ENCODE measurements at places on chromosomes 1 and 21.

- no peak for DNase-seq
Observed at GRCh38 chr1:38744452-38745350, 114.9 kb downstream of the RRAGC start.

DNA sequence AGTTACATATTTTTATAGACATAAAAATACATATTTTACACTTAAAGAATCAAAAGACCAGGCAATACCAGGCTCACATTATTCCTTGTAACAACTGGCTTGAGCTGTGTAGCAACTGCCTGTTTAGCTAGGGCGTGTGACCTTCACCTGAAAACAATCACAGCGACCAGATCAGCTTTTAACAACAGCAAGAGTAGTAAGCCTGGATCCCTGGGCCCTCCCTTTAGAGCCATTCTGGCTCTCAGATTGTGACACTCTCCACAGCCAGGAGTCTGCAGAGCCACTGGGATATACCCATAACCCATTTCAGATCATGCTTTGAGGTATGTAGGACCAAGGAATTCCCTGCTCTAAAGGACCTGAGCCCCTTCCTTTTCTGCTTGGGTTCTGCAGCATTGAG is 29.4 kb upstream of the GNG4 start:
- no peak for DNase-seq

DNA sequence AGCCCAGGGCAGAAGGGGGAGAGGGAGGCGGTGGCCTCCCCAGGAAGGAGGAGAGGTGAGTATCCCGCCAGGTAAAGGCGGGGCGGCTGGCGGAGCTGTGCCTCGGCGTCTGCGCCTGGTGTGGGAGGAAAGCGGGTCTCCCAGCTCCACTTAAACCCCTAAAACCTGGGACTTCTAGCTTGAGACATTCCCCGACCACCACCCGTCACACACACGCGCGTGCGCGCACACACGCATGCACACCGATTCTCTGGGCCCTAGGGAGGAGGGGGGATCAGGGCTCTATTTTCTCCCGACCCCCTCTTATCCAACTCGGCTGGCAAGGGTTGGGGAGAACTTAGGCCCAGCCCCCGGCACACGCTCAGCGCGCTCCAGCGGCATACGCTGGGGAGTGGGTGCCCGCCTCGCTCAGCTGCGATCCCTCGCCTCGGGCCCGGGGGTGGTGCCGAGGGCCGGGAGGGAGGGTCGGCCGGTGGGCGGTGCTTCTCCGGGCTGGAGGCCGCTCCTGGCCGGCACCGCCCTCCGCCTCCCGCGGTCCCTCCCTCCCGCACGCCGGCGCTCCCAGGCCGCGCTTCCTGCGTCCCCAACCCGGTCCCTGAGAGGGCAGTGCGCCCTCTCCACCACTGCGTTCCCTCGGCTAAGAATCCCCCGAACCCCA is at the start of gene TMEM51:
TMEM51 (plus strand) TSS at position 564 of the 658 bp plus-strand sequence. CDS start 61,341 bp downstream, outside the sequence.
- DNase-seq = no peak

DNA sequence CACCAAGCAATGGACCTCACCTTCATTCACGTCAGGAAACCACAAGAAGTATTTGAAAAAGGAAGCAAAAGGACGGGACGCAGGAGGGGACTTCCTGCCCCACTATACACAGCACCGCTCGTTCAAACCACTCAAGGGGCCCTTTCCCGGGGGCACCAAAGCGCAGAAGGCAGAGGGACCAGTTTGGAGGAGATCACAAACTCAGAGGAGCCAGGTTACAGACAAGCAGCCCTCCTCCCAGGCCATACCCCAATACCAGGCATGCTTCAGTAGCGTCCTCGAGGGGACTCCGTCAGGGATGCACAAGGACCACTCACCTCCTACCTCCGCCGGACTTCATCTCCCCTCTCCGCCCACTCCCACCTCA is 685 bp downstream of the CRTC2 start:
- no peak for DNase-seq

DNA sequence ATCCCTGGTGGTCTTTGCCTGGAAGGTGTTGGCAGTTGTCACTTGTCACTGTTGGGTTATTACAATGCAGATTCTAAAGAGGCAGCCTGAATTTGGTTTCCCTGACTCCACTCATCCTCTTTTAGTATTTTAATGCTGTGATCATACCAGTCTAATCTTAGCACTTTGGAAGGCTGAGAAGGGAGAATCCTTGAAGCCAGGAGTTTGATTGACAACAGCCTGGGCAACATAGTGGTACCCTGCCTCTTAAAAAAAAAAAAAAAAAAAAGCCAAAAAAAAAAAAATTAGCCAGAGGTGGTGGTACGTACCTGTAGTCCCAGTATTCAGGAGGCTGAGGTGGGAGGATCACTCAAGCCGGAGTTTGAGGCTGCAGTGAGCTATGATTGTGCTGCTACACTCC is 7.7 kb downstream of the GIPC2 start:
- no peak for DNase-seq

DNA sequence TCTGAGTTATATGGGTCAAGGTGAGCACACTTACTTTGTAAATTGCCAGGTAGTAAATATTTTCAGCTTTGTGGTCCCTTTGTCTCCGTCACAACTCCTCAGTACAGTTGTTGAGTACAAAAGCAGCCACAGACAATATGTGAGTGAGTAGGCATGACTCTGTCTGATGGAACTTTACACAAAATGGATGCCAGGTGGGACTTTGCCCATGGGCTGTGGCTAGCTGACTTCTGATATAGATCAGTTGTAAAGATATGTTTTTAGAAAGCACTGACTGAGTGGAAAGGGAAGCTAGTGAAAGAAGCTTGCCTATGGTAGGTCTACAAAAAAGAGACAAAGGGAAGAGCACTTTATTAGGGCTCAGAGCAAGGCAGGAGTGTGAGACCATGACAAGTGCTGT is 23.1 kb upstream of the IGSF5 start:
- no peak for DNase-seq

DNA sequence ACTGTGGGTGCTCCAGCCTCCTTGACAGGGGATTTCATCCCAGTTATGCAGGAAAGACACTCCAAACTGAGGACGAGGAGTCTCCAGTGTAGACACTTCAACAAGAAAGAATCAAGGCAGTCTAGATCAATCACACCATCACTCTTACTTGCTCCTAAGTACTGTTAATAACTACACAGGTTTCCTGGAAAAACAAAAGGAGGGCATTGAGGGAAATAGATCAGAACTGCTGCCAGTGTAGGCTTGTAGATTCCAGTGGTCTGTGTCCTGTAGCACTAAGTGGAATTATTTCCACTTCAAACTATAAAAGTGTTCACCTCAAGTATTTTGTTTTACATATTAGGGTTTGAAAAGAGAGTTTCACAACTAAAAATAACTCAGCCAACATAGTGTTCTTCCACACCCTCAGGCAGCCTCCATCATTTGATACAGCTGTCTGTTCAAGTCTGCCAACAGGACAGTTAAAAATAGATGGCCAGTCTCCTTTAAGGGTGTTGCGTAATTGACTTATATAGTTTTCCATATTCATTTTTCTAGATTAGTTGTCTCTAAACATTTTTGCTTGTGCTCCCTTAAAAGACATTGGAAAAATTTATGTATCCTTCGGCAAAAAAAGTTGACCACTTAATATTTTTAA is 32.0 kb upstream of the AGL start:
- DNase-seq = no peak

DNA sequence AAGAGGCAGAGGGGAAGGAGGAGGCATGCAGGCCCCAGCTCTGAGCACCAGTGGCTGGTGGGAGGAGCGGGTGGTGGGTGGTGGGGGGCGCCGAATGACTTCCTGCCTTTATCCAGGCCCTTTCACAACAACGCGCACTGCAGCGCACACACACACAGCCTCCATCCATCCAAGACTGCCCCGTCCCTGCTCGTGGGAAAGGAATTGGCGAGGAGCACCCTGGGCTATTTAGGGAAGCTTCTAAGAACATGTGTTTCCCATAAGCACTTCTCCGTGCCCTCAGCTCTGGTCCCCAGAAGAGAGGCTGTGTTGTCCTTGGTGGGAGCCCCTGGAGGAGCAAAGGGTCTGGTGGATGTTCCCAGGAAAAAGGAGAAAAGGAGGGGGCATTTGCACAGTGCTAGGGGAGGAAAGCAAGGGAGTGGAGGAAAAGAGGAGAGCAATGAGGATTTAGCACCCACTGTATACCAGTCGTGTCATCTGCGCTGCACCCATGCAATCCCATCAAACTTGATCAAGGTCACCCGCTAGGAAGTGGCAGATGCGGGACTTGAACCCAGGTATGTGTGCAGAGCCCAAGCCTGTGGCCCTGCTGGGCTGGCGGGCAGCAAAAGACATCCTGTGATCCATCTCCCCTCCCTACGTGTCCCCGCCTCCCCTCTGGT is 28.1 kb downstream of the EPHA2 start:
- no peak for DNase-seq

DNA sequence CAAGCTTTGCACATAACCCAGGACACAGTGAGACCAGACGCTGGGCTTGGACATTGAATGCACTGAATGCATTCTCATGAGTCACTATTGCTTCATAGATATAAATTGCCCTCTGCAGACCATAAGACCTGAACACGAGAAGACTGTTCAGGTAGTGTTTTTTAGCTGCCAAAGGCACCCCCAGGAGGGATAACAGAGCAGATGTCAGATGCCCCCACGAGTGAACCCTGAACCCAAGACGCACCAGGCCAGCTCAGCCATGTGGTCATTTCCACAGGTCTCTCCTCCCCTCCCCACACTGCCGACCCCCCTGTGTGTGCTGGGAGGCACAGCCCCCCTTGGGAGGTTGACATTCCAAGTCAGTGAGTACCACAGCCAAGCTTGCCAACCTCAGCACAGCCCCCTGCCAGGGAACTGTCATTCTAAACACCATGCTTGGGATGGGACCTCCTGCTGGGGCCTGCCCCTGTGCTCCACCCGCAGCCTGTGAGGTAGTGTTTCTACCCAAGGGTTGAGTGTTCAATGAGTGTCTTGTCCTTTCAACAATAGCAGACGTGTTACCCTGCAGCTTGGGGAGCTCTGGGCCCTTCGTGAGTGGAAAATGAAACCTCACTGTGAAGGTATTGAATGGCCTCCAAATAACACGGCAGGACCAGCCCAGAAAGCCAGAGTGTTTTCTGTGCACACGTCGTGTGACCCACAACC is 68.2 kb downstream of the PSMG1 start:
- no peak for DNase-seq

- no peak for DNase-seq
Observed at GRCh38 chr1:155175927-155176371, 2.3 kb downstream of the TRIM46 start.

DNA sequence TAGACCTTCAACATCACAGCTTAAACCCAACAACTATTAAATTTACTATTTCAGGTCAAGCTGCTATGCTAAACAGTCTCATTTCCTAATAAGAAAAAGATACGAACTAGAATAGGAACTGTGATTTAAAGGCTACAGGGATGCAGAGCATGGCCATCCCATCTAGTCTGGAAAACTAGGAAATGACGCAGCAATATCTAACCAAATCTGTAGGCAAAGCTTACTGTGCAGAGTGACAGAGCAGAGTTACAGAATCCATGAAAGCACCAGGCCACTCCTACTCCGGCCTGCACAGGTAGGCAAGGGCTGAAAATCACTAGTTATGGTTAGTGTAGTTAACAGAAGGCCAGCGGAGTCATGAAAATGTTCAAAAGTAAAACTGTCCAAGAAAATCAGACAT is 2.1 kb downstream of the HLCS start:
- DNase-seq = no peak

GRCh38 chr1:52139817-52140540 is 1.9 kb upstream of the ZFYVE9 start:
- DNase-seq = no peak

DNA sequence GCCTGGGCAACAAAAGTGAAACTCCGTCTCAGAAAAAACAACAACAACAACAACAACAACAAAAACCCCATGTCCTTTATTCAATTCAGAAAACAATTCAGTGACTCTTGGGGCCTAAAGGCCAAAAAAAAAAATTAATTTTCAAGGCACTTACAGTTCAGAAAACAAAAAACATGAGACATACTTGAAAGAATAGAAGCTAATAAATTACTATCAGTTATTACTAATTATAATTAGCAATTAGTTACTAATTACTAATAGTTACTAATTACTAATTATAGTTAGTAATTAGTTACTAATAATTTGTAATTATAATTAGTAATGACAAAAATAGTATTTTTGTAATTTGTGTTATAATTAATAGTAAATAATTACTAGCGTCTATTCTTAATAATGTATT is 56.8 kb upstream of the MPC2 start:
- DNase-seq = no peak

- DNase-seq = no peak
Observed at GRCh38 chr1:100361511-100362089, 9.3 kb downstream of the CDC14A start.

DNA sequence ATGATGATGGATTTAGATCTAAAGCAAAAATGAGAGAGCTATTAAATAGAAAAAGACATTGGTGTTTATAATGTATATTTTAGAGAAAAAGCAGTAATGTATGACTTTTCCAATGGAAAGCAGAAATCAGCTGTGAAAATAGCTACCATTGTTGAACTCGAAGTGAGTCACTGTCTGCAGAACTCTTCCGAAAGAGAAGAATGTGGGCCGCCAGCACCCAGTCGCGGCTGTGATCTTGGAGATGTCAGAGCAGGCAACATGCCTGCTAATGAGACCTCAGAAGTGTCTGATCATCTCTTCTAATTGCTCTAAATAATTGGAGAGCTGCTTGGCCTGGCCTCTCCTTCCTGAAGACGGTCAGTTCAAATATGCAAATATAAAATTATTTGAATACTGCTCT is 333.6 kb upstream of the RUNX1 start:
- no peak for DNase-seq

DNA sequence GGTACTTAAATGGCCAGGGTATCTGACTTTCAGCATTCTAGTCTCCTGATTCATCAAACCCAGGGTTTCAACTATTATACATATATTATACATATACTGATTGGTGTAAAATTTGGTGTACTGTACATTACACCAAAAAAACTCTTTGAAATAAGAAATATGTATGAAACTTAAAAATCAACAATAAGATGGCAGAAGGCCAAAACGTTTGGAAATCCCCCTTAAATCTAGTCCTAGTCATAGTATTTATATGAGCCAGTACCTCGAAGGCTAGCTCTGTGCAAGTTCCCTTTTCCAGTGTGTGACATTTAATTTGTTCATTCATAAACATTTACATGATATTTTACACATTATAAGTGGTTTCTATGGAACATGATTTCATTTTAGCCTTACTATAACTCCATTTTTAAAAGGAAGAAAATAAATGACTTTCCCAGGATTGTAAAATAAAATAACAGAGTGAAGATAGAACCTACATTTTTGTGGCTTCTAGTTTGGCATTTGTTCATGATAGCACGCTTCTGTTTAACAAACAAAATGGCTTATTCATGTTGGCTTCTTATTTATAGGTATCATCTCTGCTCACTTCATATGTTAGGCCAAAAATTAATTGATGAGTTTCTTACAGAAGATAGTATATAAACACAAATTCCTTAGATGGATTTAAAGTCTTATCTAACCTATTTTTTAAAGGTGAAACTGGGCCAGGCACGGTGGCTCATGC is 18.8 kb upstream of the ZNF281 start:
- no peak for DNase-seq

Data from pons (tissue), 1 donor.